ENCODE measurements at places on chromosomes 3 and 15.
A peak's percentile ranks its signal among the peaks of the same experiment; 100 is the strongest.

- DNase-seq, result no peak
These were observed 3.9 kb downstream of the CYP1A2 start for GRCh38 chr15:74752531-74752930.

- no peak for DNase-seq
These were observed 101.6 kb upstream of the PRR23E start for GRCh38 chr3:127091376-127091775.

GRCh38 chr3:71211083-71211482 lies 372.4 kb downstream of the FOXP1 start:
- no peak for DNase-seq

- DNase-seq, result no peak
These were observed 21.4 kb downstream of the ZBTB38 start for GRCh38 chr3:141389703-141390102.

DNA sequence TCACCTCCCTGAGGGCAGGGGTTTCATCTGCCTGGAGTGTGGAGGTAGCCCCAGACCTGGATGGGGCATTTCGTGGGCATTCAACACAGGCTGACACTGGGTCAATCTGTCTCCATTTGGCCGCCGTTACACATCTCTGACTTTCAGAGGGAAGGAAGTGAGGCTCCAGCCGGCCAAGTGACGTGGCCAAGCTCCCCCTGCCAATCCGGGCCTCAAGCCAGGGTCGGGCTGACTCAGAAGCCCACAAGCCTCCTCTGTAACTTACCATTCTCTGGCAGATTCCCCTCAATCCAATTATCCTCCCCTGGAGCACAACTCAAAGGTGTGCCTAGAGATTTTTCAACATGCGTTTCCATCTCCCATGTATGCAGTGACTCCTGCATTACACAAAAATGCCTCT lies 227.6 kb downstream of the KLF13 start:
- DNase-seq, result peak; percentile 70

- DNase-seq, result no peak
These were observed 279.1 kb downstream of the ZBTB20 start for GRCh38 chr3:114867835-114868503.

- no peak for DNase-seq
These were observed 216.4 kb upstream of the DPPA4 start for GRCh38 chr3:109553591-109554371.

GRCh38 chr15:47586653-47587224 lies 130.6 kb upstream of the SEMA6D start:
- DNase-seq, result no peak

GRCh38 chr15:85379403-85380131 lies 836 bp upstream of the AKAP13 start:
- no peak for DNase-seq

DNA sequence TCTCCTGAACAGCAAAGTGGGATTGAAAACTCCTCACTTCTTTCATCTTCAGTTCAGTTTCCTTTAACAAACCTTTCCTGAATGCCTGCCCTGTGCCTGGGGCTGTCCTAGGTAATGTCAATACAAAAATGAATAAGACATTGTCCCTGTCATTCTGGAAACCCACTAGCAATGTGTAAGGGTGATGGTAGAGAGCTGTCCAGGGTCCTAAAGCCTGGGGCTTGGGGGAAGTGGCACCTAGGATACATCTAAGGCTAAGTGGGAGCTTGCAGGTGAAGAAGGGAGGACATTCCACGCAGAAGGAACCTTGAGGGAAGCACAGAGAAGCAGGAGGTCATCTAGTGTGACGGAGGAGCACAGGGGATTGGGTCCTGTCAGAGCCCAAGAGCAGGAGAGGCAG lies 212.7 kb upstream of the PPP2R3A start:
- DNase-seq, result no peak

DNA sequence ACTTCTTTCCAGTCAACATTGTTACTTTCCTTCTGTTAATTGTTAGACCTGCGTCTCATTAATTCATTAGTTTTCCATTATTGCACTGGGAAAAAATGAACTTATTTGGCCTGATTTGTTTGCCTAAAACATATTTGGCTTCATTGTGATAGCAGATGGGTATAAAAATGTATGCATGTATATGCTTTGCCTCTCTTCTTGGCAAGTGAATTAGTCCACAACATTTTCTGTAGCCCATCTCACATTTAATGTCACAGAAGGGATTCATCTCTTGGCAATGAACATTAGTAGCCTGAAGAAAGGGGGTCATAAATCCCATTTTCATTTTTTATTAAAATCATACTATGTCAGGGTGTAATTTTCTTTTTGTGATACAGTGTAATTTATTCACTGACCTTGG lies 125.2 kb downstream of the TUSC7 start:
- DNase-seq, result no peak

GRCh38 chr3:18593231-18593630 lies 168.1 kb upstream of the SATB1 start:
- DNase-seq, result no peak

GRCh38 chr15:88985547-88986393 lies 72.6 kb upstream of the MFGE8 start:
- no peak for DNase-seq

GRCh38 chr15:31483053-31483985 lies 156.7 kb downstream of the KLF13 start:
- DNase-seq, result no peak

DNA sequence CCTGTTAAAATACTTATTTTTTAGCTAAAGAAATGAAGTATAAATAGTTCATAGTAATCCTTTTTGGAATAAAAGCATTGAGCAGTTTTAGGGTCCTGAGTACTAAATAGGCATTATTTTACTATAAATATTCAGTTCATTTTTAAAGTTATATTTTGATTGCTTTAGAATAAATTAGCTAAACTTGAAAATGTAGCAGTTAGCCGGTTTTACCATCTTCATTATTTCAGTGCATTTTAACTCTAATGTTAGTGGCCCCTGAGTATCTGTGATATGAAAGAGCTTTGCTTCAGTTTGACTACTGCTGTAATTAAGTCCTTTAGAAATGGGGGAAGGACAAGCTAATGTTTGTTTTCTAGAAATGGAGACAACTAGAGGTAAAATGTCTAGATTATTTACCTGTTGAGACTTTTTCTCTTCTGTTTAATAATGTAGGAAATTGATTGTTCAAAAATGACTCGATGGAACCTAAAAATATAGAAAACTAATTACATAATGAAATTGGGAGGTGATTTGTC lies 3.6 kb downstream of the SMC4 start:
- DNase-seq, result no peak

DNA sequence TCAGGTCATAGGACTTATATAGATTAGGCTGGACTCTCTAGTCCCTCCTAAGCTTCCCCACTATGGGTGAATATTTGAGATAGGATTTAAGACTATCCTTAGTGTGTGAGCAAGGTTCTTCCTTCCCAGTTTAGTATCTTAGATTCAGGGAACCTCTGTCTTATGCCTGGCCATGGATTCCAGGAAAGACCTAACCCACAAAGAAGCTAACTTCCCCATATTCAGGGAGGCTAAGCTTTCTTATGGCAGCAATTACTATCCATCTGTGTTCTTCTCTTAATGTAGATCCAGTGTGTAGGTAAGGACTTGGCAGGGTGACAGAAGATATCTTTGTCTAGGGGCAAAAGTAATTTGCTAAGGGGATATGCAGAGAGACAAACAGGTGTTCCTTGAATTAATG lies 25.5 kb upstream of the PIK3R4 start:
- no peak for DNase-seq

DNA sequence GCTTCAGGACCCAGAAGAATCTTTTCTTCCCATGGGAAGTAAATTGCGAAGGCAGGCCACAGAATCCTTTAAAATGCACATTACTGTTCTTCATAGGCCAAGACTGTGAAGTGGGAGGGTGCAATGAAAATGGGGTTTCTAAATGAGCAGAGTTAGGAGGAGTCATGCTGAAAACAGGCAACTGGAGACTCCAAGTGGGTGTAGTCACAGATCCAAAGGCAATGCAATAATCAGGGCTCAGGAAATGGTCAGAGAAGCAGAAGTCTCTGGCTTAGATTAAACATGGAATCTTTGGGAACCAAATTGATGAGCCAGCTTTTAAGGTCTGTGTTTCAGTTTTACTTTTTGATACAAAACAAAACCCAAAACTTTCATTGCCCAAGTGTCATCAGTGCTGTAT lies 37.6 kb downstream of the HHLA2 start:
- no peak for DNase-seq

GRCh38 chr3:196988241-196989029 lies 19.8 kb upstream of the PIGZ start:
- DNase-seq, result no peak

- DNase-seq, result no peak
These were observed 62.9 kb upstream of the RAP2B start for GRCh38 chr3:153099131-153099530.

DNA sequence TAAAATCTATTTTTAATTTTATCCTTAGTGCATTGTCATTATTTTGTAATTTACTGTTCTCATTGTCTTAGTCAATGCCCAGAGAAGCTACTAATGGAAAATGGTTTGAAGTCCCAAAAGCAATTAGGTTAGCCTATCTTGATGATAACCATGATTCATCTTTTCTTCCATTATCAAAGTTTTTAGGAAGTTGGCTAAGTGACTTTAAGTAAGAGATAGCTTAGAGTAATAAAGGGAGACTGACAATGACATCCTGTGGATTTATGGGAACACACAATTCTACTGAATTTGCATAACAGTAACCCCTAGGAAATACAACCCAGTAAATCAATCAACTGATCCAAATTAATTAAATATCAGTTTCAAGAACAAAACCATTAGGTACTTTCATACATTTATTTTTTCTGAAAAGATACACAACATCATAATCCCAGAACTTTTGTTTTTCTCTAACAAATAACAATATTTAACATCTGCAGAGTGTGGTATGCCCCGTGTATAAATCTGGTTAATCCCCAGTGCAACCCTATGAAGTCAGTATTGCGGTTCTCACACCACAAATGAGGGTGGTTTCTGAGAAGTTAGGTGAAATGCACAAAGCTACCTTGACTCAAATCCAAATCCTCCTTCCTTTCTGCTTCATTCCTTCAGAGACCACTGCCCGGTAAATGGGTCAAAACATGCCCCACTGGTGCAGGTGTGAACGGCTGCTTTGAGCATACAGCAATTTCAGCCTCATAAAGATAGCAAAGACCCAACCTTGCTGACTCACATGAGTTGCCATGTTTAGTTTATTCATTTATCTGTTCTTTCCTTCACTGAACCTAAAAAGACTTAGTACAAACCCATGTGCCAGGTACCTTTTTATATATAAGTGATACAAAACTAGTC lies 202.1 kb downstream of the TBL1XR1 start:
- DNase-seq, result no peak

- DNase-seq, result no peak
These were observed 25.4 kb upstream of the TSEN2 start for GRCh38 chr3:12458901-12459300.

GRCh38 chr15:98717942-98718341 lies 69.6 kb downstream of the IGF1R start:
- no peak for DNase-seq

DNA sequence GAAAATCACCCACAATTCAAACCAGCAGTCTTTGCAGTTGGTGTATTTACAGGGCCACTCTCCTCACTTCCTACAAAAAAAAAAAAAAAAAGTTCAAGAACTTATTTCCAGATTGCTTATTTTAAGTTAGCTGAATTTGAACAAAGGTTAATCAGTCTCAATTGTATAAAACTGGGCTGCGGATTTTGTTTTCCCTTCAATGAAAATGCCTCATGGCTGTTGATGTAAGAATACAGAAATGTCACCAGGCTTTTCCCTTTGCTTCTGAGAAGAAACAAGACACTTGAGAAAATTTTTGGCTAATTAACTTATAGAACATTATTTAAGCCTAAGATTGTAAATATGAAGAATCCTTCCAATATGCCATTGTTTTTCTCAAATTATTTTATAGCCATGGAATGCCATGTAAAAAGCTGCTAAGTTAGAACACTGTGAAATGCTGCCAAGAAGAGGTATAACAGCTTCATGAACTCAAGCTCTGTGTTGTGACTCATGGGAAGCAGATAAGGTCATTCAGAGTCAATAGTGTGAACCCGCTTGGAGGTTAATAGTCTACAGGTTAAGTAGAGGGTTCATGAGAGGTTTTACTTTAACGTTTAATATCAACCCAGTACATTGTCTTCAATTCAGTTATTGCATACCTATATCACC lies 84.3 kb upstream of the ABI3BP start:
- DNase-seq, result no peak

GRCh38 chr3:37324850-37325321 lies 150.5 kb upstream of the LRRFIP2 start:
- peak; percentile 38 for DNase-seq

DNA sequence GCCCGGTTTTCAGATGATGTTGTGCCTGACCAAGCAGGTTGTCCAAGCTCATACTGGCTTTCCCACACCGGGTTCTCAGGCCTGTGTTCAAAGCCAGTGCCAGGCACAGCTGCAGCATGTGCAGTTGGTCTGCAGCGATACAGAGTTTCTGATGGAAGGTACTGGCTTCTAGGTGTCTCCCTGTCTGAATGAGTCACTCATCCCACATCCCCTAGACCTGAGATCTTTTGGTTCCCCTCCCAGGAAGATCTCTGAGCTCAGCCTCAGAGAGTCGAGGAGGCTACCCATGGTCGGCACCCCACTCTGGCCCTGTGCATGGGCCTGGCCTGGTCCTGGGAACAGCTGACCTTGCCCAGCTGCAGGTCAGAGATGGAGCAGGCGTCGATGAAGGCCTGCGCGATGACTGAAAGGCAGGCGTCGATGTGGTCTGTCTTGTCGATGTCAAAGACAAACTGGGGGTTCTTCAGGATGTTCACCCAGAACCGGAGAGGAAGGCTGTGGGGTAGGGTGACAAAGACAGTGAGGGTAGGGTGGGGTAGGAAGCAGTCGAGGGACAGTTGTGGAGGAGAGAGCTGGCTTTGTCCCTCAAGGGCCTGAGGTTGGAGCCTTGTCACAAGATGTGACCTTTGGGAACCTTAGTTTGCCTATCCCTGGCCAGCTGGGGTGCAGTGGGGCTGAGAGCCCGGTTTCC lies 15.3 kb downstream of the H1-8 start:
- DNase-seq, result no peak

DNA sequence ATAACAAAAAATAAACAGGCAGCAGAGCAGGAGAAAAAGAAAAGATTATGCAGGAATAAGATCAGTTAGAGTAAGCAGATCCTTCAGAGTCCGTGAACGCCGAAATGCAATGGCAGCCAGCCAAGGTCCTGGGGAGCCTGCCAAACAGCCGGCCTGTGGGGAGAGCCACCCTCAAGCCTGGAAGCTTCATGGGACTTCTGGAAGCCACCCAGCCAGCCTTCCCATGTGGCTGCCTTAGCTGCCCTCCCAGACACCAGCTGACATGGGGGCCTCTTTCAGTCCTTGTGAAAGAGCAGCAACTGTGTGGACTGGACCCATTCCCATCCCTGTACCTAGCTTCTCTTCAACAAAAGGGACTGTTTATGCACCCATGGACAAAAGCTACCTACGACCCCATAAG lies 64.9 kb upstream of the RAD18 start:
- DNase-seq, result no peak

GRCh38 chr3:139127101-139127500 lies 82.4 kb upstream of the PRR23C start:
- DNase-seq, result peak; percentile 72

DNA sequence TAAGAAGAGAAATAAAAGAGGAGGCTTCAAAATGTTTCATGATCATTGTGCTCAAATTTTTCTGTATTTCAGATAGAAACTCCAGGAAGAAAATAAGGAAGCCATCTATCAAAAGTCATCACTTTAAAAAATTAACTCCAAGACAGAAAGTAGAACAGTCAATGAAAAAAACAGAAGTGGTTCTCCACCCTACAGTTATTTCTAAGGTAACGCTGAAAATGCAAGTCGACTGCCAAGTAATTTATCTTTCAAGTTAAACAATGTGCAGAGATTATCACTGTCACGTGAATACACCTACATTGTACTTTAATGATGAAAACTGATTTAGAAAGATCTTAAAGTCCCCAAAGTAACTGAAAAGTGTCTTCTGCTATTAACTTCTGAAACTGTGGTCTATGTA lies 78.5 kb upstream of the SNRPA1 start:
- no peak for DNase-seq

- DNase-seq, result no peak
These were observed 150.6 kb downstream of the TPRG1 start for GRCh38 chr3:189322339-189322738.

Data from AG09319 (cell line).